Right forelimb (tissue), 1 donor: ENCODE measurements at places on chromosomes 7 and 10.

- no peak for DNase-seq
Measured at GRCh38 chr7:80725181-80725611, 86.8 kb downstream of the CD36 start.

DNA sequence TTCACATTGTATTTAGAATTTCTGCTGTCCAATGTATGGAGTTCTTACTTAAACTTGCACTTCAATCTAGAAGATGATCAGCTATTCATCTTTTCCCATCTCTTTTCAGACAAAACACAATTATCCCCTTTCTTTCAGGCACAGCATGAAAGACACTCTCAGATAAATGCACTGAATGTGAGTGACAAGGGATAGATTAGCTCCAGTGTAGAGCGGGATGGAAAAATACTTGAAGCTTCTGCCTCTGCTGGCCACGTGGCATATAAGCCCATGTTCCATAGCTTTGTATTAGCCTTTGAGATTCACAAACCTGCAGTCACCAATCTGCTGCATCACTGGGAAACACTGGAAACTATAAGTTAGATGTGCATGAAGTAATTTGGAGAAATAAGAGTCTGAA is 162.2 kb upstream of the FAM3C start:
- DNase-seq, result no peak

- no peak for DNase-seq
Measured at GRCh38 chr7:138032770-138033169, 30.9 kb upstream of the CREB3L2 start.

DNA sequence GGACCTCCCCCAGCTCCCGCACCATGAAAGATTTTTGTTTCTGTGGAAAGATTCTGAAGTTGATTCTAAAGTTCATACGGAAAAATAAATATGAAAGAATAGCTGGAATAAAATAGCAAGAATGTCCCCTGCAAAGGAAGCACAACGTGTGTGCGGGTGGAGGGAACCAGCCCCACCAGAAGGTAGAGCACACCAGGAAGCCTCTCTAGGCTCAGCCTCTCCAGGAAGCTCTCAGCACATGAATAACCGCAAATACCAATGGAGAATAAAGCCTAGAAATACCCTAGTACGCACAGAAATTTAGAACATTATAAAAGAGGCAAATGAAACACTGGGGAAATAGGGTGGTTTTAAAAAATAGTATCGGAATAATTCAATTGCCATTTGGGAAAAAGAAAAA is 24.6 kb upstream of the FAM170B start:
- DNase-seq, result no peak

DNA sequence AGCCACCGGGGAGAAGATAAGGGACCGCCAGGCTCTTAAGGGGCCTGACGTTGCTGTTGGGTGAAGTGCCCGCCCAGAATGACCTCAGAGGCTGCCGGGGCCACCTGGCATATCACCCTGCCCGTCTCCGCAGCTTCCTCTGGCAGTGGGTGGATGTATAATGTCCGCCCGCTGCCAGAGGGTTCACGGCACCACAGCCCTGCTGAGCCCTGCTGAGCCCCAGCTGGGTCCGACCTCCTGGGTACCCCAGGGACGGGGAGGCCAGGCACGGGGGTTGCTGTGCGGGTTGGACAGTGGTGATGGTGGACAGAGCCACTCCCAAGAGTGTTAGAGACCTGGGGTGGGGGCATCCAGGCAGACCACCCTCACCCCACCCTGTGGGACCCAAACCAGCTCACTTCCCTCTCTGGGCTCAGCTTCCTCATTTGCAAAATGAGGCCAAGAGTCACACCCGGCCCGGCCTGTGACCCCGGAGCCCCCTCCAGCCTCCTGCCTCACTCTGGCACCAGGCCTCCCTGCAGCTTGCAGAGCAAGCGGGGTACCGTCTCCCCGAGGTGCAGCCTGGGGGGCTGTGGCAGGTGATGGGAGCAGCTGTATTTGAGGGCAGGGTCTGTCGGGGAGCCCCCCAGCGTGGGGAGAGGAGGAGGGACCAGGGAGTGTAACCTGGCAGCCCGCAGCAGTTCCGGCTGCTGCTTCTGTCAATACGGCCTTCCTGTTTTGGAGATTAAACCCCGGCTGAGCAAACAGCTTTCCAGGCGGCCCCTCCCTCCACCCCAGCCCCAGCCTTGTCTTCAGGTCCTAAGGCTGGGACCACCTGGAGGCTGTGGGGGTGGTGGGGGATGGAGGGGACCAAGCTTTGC is 8.4 kb upstream of the LFNG start:
- DNase-seq, result no peak

GRCh38 chr10:9126728-9127127 is 1072.2 kb downstream of the GATA3 start:
- DNase-seq, result no peak

- DNase-seq, result no peak
Measured at GRCh38 chr10:86299562-86299961, 67.0 kb downstream of the GRID1 start.

GRCh38 chr7:25139536-25139935 is 14.5 kb upstream of the CYCS start:
- no peak for DNase-seq

DNA sequence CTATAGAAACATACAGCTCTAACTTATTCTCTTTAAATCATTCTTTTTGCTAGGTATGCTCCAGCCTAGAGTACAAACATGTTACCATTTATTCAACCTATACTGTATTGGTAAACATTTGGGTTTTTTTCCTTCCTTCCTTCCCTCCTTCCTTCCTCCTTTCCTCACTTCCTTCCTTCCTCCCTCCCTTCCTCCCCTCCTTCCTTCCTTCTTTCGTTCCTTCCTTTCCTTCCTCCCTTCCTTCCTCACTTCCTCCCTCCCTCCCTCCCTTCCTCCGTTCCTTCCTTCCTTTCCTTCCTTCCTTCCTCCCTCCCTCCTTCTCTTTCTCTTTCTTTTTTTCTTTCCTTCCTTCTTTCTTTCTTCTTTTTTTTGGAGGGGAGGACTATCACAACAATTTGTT is 286.7 kb upstream of the PRKCQ start:
- no peak for DNase-seq

DNA sequence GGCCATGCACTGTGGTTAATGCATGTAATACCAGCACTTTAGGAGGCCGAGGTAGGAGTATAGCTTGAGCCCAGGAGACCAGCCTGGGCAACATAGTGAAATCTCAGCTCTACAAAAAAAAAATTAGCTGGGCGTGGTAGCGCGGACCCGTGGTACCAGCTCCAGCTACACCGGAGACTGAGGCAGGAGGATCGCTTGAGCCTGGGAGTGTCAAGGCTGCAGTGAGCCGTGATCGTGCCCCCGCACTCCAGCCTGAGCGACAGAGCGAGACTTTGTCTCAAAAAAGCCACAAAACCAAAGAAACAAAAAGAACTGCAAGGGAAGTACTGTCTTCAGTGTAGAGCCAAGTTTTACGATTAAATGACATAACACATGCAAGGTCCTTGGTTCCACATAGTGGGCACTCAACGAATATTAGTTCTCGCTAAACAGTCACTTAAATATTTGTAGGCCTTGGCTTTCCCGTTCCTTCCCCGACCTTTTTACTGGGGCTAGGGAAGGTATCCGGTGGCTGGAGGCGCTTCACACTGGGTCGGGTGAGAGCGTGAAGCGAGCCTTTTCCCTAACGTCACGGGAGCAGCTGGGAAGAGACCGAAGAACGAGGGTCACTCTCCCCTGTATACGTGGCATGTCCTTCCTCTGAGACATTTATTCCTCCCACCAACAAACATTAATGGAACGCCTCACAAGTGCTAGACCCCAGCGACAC is 993 bp upstream of the SND1 start:
- no peak for DNase-seq

DNA sequence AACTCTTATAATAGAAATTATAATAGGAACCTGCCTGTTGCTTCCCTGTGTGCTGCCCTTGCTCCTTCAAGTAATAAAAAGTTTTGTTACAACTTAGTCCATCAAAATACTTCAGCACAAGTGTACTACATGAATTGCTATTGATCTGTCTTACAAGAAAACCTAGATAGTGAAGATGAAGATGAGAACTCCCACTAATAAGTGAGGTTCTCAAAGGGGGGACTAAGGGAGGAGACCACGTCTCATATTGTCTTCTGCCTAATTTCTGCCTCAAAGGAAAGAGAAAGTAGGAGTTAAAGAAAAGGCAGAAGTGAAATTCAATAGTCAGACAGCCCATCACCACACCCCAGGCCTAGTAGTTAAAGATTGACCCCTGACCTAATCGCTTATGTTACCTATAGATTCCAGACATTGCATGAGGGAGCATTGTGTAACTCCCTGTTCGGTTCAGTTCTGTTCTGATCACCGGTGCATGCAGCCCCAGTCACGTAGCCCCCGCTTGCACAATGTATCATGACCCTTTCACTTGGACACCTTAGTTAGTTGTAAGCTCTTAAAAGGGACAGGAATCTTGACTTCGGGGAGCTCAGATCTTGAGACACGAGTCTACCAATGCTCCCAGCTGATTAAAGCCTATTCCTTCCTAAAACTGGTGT is 18.2 kb upstream of the CHST3 start:
- no peak for DNase-seq
